ENCODE measurements at places on chromosomes 7 and 10.

DNA sequence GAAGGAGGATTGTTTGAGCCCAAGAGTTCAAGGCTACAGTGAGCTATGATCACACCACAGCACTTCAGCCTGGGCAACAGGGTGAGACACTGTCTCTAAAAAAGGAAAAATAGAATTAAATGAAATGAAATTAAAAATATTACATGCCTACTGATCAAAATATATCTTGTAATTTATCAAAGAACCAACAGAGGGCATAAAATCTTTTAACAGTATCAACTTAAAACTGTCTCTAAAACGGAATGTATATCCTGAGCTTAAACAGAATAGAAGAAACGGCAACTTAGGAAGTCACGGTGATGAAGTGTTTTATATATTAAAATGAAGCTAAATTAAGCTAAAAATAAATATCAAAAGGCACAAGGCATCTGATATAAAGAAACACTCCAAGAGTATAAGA, 78.8 kb downstream of the MTPAP start:
- DNase-seq: no peak

DNA sequence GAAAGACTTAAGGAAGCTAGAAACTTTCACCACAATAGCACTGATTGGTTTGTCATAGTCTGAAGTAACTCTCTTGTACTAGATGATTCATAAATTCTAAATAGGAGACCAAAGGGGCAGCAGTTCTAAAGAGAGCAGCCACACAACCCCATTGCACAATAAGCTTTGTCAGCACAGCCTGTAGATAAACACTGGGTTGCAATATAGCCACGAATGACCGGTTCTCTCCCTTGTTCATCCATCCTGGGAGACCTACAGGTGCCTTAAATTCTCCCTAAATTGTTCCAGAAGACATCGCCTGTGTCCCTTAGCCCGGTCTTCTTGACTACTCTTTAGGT, 167.0 kb downstream of the SNX13 start:
- no peak for DNase-seq

DNA sequence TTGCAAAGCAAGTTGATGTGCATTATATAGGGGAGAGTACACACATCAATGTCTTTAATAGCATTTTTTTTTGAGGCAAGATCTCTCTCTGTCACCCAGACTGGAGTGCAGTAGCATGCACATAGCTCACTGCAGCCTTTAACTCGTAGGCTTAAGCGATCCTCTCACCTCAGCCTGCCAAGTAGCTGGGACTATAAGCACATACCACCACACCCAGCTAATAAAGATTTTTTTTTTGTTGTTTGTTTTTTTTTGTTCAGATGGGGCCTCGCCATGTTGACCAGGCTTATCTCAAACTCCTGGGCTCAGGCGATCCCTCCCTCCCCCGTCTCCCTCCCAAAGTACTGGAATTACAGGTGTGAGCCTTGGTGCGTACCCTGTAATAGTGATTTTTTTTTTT, 1.5 kb downstream of the UMAD1 start:
- DNase-seq: no peak

DNA sequence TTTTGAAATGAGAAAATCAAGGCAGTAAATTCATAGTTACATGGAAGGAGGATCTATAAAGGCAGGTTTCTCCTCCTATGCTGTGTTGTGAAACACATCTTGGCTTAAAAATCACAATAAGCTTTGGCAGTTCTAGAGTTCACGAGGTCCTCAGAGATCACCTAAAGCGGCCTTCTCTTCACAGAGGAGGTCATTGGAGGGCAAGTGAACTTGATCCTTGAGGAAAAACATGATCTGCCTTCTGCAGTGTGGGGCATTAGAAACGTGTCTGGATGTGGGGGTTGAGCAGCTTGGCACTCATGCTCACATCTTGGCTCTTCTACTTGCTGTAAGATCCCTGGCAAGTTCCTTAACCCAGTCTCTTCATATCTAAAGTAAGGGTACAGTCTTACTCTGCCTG, 96.1 kb upstream of the BMPER start:
- DNase-seq: no peak

GRCh38 chr7:129311429-129311828, 86.6 kb downstream of the AHCYL2 start:
- DNase-seq: no peak

GRCh38 chr7:138813945-138814344, 15.9 kb upstream of the ATP6V0A4 start:
- DNase-seq: no peak

- DNase-seq: no peak
These were observed 1.8 kb downstream of the RBP3 start for GRCh38 chr10:47349941-47350371.

- DNase-seq: no peak
These were observed 69.0 kb upstream of the TNRC18 start for GRCh38 chr7:5492636-5493020.

DNA sequence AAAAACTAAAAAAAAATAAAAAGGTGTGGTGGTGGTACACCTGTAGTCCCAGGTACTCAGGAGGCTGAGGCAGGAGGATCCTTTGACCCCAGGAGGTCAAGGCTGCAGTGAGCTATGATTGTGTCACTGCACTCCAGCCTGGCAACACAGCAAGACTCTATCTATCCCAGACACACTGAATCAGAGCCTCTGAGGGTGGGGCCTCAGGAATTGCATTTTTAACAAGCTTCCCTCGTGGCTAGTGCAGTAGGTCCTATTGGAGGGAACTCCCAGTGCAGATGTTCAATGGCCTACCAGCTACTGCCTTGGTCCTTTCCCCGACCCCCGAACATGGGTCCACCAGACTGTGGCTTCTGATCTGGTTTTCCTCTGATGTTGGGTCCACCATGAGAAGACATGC, 14.9 kb downstream of the STRA8 start:
- DNase-seq: no peak

- no peak for DNase-seq
These were observed 34.3 kb upstream of the MTPAP start for GRCh38 chr10:30383356-30383755.

GRCh38 chr10:110398419-110399105, 93.8 kb upstream of the SMNDC1 start:
- DNase-seq: no peak

DNA sequence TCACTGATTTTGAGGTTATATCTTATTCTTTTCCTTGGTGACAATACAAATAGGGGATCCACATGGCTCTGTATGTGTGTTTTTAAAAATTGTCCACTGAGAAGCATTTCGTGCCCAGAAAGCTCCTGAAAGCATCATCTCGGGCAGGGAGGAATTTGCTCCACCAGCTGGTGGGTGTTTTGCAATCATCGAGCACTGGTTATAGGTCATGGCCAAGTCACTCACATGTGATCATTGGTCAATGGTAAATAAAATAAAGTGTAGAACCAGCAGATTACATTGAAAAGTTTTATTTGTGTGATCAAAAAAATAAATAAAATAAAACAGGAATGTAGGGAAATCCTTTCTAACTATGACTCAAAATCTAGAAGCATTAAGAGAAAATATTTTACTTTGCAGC, 23.0 kb upstream of the SNX13 start:
- no peak for DNase-seq

GRCh38 chr10:48794074-48794473, 109.4 kb downstream of the WDFY4 start:
- DNase-seq: no peak

GRCh38 chr10:58335306-58336005, 650 bp downstream of the UBE2D1 start:
- DNase-seq: no peak

DNA sequence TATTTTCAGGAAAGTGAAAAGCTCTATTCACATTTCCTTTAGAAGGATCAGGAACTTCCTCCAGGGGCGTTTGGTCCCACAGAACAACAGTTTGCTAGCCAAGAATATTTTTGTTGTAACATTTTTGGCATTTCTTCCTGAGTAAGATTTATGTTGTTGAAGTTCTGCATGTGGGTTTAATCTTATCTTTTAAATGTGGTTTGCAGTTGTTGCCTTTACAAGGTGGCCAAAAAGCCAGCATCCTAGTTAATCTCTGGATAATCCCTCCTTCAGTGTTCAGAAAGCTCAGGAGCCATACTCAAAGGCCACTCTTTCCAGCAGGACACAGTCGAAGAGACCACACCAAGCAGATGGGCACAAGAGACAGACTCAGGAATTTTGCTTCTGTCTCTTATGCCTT, 30.0 kb downstream of the SLC26A4 start:
- no peak for DNase-seq

GRCh38 chr7:69438584-69439412, 159.5 kb upstream of the AUTS2 start:
- DNase-seq: no peak

- DNase-seq: no peak
These were observed 42.8 kb downstream of the WNT2 start for GRCh38 chr7:117279931-117280557.

GRCh38 chr10:14023673-14024328, 306.9 kb downstream of the FRMD4A start:
- no peak for DNase-seq

DNA sequence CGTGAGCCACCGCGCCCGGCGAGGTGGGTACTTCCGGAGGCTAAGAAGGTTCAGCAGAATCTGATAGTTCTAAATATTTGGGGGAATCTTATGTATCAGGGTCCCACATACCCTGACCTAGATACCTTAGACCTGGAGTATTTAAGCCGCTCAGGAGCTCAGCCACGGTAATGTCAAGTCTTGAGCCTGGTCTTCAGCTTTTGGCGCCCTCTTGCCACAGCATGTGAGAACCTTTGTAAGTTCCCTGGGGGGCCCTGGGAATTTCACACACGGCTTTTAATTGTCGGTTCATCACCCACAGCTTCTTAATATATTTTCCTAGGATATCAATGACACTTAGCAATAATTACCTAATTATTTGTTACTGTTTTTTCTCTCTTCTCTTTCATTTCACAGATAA, 324.3 kb upstream of the GALNT17 start:
- no peak for DNase-seq

DNA sequence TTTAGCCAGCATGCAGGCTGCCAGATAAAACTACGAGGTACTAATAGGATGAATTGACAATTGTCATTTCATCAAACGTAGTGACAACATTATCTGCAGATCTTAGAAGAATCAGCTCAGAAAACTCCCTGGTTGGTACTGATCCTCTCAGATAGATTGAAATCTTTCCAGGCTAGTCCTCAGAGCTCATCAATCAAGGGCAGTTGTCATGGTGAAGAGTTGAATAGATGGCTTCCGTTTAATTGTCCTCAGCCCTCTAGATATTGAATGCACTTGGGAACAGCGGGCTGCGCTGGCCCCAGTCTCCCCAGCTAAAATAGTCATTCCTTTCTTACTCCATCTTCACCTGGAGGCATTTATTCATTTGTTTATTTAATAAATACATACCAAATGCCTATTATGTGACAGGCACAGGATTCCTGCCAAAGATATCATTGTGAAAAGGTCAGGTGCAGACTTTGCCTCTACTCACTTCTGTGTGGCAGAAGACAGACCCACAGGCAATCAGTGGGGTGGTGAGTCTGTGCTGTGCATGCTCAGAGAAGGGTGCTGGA, 1081.6 kb downstream of the TYW1 start:
- DNase-seq: no peak

GRCh38 chr7:107122486-107122911, 46.3 kb upstream of the HBP1 start:
- no peak for DNase-seq

DNA sequence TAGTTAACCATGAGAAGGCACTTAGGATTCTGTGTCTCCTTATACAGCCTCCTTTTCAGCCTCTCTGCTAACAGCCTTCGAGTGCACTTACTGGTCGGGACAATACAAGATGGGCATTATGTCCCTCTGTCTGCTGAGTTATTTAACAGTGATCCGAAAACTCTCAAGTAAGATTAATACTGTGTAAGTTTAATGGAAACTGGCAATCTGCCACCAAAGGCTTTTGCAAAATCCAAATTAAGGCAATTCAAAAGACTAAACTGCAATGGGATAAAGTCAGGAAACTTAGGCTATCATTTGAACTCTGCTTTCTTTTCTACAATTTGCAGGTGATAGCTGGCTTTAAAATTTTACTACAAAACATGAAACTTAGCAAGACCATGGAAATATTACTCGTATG, 477.8 kb downstream of the TFEC start:
- DNase-seq: no peak

DNA sequence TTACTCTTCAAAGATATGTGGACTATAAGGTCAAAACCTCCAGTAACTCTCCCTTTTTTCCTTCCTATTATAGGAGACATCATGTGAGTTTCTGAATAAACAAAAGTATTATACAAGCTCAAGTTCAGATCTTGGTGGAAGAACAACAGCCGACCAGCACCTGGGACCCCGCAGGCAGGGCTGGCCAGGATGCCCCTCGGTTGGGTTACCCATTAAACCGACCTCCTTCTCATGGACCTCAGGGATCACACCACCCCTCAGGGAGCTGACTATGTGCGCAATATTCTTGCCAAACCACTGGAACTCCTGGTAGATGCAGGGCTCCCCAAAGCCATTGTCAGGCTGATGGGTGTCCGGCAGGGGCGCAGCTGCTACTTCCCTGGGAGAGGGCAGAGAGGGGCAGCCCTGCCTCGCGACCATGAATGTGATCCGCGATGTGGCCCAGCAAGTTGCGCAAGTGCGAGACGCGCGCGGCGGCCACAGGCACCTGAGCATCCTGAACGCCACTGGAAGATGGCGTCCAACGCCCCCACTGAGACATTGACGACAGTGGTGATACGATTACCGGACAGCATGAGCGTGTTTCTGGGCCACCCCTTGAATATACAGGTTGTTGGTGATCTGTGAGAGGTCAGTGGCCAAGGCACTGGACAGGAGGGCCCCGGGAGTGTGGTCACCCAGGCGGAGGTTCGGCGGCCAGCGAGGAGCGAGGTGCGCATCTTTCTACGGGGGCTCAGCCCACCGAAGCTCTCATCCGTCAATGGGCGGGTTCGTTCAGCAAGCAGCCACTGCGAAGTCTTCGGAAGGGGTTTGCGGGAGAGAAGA, 161.3 kb downstream of the IPMK start:
- DNase-seq: no peak

DNA sequence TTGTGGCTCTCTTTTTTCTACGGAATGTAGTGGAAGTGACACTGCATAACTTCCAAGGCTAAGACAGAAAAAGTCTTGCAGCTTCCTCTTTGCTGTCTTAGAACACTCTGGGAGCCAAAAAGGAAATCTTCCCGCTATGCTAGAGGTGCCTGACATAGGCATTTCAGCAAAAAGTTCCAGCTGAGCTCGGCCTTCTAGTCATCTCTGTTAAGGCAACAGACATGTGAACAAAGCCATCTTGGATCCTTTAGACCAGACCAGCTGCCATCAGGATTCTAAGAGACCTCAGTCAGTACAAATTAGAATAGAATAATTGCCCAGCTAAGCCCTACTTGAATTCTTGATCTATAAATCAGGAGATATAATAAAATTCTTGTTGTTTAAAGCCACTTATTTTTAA, 16.3 kb upstream of the COL1A2 start:
- DNase-seq: no peak

DNA sequence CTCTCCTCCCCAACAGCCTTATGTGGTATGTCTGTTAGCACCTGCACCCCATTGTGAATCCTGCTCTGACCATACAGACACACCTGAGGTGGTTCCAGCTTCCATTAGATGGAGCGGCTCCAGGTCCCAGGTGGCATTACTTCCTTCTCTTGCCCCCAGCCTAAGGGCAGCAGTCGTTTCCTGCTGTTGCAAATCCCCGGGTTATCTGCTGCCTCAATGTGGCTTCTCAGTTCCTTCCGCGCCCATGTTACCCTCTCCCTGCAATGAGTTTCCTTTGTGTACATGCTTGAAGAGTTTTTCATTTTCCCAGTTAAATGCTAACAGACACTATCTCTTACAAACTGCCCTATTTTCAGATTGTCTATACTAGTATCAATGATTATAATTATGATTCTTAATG, 62.8 kb upstream of the PRKCQ start:
- DNase-seq: no peak

GRCh38 chr7:91776171-91776570, 104.3 kb downstream of the MTERF1 start:
- no peak for DNase-seq

GRCh38 chr7:25854608-25855497, 297.1 kb upstream of the NFE2L3 start:
- no peak for DNase-seq
